ENCODE measurements at places on chromosomes 7 and 10.
A peak's percentile ranks its signal among the peaks of the same experiment; 100 is the strongest.

DNA sequence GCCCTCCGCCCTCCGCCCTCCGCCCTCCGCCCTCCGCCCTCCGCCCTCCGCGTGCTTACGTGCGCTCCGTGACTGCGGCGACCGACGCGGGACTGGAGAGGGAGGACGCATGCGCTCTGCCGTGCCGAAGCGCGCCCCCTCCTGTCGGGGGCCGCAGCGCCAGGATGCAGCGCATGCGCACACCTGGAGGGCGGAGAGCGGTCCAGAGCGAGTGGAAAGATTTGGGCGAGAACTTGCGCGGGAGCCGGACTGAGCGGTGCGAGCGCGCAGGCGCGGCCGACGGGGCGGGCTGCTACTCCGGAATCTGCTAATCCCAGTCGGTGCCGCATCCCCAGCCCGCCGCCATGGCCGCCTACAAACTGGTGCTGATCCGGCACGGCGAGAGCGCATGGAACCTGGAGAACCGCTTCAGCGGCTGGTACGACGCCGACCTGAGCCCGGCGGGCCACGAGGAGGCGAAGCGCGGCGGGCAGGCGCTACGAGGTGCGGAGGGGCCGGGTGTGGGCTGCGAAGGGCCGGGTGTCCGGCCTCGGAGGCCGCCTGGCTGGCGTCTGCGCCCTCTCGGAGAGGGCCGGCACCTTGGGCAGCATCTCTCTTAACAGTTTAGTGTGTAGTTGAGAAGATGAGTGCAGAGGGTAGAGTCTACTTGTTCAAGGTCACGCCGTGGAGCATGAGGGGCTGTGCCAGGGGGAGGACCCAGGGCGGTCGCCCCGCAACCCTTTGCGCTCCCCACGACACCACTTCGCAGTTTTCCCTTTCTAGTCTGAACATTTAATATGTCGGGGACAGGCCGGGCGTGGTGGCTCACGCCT is at the start of gene PGAM1:
TSS of gene PGAM1 (plus strand) at position 228 of the 812 bp plus-strand sequence. CDS start at position 345, 117 bp downstream.
- peak; percentile 96 for DNase-seq

GRCh38 chr7:108824840-108825580 is 255.3 kb downstream of the DNAJB9 start:
- DNase-seq = peak; percentile 24

- DNase-seq = peak; percentile 66
These were observed 250.8 kb upstream of the MBL2 start for GRCh38 chr10:53023411-53023810.

DNA sequence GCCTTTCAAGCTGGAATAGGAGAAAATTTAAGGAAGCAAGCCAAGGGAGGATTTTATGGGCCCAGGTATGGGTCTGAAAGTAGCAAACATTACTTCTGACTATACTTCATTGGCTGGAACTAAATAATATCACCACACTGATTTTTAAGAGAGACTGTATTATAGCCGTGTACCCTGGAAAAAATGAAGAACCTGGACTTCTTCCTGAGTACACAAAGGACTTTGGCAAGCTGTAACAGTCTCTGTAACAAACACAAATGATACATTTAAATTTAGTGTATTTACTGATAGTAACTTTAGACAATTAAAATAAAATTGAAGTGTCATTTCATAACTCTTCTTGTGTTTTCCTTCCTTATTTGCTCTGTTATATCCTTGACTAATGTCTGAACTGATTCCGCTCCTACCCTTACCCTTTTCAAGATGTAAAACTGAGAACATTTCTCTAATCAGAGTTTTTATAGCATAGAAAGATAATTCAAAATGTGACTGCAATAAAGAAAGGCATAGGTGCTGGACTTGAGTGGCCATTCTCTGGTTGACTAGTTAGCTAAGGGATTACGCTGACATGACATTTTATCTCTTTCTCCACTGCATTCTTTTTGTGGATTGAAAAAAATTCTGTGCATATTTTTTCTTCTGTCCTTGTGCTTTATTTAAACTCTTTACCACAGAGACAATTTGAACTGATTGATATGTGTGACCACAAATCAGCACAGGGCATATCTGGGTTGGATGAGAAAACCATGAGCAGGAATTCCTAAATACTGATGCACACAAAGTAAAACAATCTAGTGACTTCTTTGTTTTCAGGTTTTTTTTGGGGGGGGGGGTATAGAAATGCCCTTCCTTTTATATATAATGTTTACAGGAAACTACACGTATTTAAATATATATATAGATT is 349.7 kb downstream of the MDFIC start:
- DNase-seq = no peak

- DNase-seq = no peak
These were observed 753.8 kb downstream of the AUTS2 start for GRCh38 chr7:70352088-70352487.

GRCh38 chr10:11454958-11455566 is 156.4 kb downstream of the USP6NL start:
- no peak for DNase-seq

- no peak for DNase-seq
These were observed 188.5 kb downstream of the TNS3 start for GRCh38 chr7:47393406-47393805.

GRCh38 chr10:12466704-12467305 is 117.5 kb downstream of the CAMK1D start:
- DNase-seq = no peak

Data from epithelial cell of esophagus (primary cell).